ENCODE measurements at places on chromosomes 7 and 10.

GRCh38 chr10:133465191-133465949 is 11.6 kb downstream of the SCART1 start:
- no peak overlapping the region for H3K27ac ChIP-seq
- H3K27me3 ChIP-seq = no peaks in the 10 kb centered on the region
- H3K4me1 ChIP-seq = no peaks in the 10 kb centered on the region
- H3K4me3 ChIP-seq = no peak overlapping the region
- no peak for DNase-seq
- peaks cover 12% of the 10 kb centered on the region for H3K36me3 ChIP-seq

DNA sequence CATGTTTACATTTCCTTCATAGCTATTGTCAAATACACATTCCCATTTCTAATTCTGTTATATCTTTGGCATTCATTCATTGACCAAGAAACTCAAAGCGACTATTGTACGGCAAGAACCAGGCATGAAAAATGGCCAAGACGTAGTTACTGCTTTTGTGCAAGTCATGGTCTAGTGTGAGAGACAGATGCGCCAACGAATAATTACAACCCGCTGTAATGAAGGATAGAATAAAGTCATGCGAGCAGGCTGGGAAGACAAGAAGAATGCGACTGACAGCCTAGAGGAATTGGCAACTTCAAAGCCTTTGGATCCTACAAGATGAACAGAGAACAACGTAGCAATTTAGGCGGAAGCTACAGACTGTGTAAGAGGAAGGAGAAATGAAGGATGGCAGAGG is 221.2 kb downstream of the CALN1 start:
- H3K4me1 ChIP-seq = no peaks in the 10 kb centered on the region
- H3K27ac ChIP-seq = no peak overlapping the region
- no peak for DNase-seq
- no peaks in the 10 kb centered on the region for H3K36me3 ChIP-seq
- no peak overlapping the region for H3K4me3 ChIP-seq

DNA sequence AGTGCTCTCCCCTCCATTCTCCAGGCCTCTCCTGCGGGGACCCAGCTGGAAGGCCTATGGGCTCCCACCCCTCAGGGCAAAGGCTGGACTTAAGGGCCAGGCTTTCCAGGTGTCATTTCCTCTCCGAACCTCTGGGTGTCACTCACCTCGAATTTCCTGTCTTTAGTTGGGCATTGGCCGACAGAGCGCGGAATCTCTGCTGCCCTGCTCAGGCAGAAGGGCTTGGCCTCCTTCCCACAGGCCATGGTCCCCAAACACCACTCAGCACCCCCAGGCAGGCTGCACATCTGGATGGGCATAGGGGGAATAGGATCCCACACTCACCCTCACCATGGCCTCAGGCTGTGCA is 212.9 kb downstream of the CCSER2 start:
- no peaks in the 10 kb centered on the region for H3K36me3 ChIP-seq
- H3K27ac ChIP-seq = no peak overlapping the region
- peak overlapping the region; percentile 57 for H3K4me3 ChIP-seq
- H3K27me3 ChIP-seq = peaks cover 33% of the 10 kb centered on the region
- no peak for DNase-seq
- H3K4me1 ChIP-seq = peaks cover 8% of the 10 kb centered on the region

- H3K4me1 ChIP-seq = peaks cover 38% of the 10 kb centered on the region
- no peaks in the 10 kb centered on the region for H3K27me3 ChIP-seq
- H3K4me3 ChIP-seq = peak overlapping the region; percentile 35
- H3K27ac ChIP-seq = peak overlapping the region; percentile 78
Measured at GRCh38 chr7:156780724-156781455, 112.1 kb downstream of the LMBR1 start.

GRCh38 chr7:141342621-141343408 is 208.4 kb upstream of the AGK start:
- H3K27ac ChIP-seq = no peak overlapping the region
- no peaks in the 10 kb centered on the region for H3K4me1 ChIP-seq
- H3K4me3 ChIP-seq = no peak overlapping the region
- no peak for DNase-seq

DNA sequence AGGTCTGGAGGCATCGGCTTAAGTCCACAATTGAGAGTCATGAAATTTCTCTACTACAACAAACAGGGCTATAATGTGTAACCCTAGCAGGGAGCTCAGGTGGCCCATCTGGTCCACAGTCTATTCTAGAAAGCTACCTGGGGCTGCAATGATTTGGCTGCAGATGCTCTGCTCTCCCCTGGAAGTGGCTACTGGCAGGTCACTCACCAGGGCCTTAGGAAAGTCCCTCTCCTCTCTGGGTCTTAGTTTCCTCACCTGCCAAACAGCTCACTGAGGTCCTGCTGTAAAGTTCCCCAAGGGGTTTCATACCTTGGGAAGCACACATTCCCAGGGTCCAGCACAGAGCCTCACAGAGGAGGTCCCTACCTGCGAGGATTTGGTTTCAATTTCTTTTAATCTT is 2.5 kb downstream of the IGFBP3 start:
- H3K4me1 ChIP-seq = peaks cover 18% of the 10 kb centered on the region
- no peak overlapping the region for H3K4me3 ChIP-seq

GRCh38 chr7:113548561-113548960 is 370.2 kb downstream of the PPP1R3A start:
- DNase-seq = no peak
- no peaks in the 10 kb centered on the region for H3K27me3 ChIP-seq
- H3K4me1 ChIP-seq = no peaks in the 10 kb centered on the region

GRCh38 chr7:71488308-71488707 is 356.4 kb downstream of the GALNT17 start:
- H3K27ac ChIP-seq = no peak overlapping the region
- no peak overlapping the region for H3K4me3 ChIP-seq
- no peaks in the 10 kb centered on the region for H3K4me1 ChIP-seq
- H3K36me3 ChIP-seq = no peaks in the 10 kb centered on the region
- no peaks in the 10 kb centered on the region for H3K27me3 ChIP-seq
- no peak for DNase-seq

GRCh38 chr7:29161231-29161630 is 14.9 kb upstream of the CPVL start:
- no peak for DNase-seq
- no peak overlapping the region for H3K4me3 ChIP-seq
- no peaks in the 10 kb centered on the region for H3K4me1 ChIP-seq
- H3K27ac ChIP-seq = no peak overlapping the region

- H3K4me1 ChIP-seq = no peaks in the 10 kb centered on the region
- no peaks in the 10 kb centered on the region for H3K27me3 ChIP-seq
- peaks cover 85% of the 10 kb centered on the region for H3K36me3 ChIP-seq
- H3K27ac ChIP-seq = no peak overlapping the region
- DNase-seq = no peak
Measured at GRCh38 chr7:65971021-65971420, 11.0 kb downstream of the GUSB start.

DNA sequence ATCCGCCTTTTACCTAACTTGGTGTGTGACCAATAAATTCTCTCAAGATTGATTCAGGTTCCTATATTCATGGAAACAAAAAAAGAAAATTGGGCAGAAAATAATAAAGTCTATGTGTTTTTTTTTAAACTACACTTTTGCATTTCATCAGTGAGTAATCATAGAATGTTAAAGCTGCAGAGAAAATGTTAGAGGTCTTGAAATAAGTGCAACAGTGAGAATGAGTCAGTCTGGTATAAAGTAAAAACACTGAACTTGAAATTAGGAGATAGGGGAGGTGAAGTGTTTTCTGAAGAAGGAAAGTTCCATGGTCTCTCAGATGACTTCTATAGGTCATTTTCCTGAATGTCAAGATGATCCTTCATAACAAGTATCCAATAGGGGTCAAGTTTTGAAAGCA is 202.6 kb upstream of the NRP1 start:
- H3K36me3 ChIP-seq = no peaks in the 10 kb centered on the region
- no peak for DNase-seq

- H3K27ac ChIP-seq = no peak overlapping the region
- H3K36me3 ChIP-seq = no peaks in the 10 kb centered on the region
- H3K4me1 ChIP-seq = peaks cover 3% of the 10 kb centered on the region
Measured at GRCh38 chr10:96507044-96507443, 6.7 kb downstream of the TLL2 start.

DNA sequence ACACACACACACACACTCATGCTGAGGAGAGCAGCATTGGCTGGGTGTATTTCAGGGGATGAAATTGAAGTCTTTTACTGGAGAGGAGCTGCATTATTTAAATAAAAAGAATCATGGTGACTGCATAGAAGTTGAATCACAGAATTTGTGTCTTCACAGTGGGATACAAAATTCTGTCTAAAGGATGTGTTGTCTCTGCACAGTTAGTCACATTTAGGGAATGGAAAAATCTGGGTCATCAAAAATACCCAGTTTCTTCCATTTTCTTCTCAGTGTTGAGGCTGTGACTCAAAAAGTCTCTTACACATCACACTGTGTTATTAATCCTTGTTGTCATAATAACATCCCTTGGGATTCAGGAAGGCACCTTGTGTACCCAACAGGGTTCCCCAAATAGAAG is 10.9 kb downstream of the PAPSS2 start:
- no peak overlapping the region for H3K4me3 ChIP-seq
- no peak overlapping the region for H3K27ac ChIP-seq
- no peaks in the 10 kb centered on the region for H3K4me1 ChIP-seq
- peaks cover 8% of the 10 kb centered on the region for H3K27me3 ChIP-seq

DNA sequence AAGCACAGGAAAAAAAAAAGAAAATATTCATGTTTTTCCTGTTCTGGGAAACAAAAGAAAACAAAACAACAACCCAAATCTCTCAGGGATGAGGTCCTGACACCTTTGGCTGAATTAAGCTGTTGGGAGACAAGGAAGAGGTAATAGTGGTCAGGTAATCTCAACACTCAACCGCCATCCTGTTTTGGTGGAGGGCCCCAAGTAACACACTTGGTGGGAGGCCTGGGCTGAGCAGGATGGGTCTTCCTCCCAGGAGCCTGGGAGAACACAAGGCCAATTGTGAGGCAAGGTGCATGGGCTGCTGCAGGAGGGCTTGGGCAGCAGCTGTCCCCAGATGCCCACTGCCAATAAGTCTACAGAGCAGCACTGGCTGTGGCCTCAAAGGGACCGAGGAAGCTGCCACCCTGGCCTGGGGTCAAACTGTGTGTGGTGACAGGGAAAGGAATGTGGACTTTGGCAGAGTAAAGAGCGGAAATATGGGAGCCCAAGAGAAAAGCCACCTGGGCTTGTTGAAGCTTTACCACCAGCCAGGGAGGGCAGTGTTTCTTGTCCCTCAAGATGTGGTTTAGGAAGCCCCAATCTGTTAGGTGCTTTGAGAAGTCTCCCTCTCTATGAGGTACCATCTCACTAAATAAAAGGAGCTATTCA is 93.5 kb upstream of the SLC25A13 start:
- no peak for DNase-seq
- H3K36me3 ChIP-seq = no peaks in the 10 kb centered on the region
- H3K27me3 ChIP-seq = peaks cover 4% of the 10 kb centered on the region
- no peaks in the 10 kb centered on the region for H3K4me1 ChIP-seq
- H3K27ac ChIP-seq = no peak overlapping the region

- no peaks in the 10 kb centered on the region for H3K4me1 ChIP-seq
- H3K4me3 ChIP-seq = no peak overlapping the region
- no peaks in the 10 kb centered on the region for H3K27me3 ChIP-seq
- no peak overlapping the region for H3K27ac ChIP-seq
Measured at GRCh38 chr10:116082206-116082605, 190.8 kb downstream of the GFRA1 start.

DNA sequence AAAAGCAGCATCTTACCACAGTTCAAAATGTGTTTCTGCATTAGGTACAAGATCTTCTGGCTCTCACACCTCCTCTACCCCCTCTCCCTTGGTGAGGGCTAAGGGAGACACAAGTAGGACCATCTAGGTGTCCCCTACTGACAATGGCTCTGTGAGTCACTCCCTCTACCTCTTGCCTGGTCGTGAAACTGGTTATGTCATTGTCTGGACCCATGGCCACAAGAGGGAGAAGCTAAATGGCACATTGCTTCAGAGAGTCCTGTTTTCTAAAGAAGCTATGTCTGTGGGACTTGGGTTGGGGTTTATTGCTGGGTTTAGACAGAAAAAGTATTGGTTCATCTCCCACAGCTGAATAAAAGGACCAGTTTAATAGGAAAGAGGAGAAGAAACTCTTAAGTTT is 4.0 kb upstream of the PLXNA4 start:
- peaks cover 50% of the 10 kb centered on the region for H3K27me3 ChIP-seq
- no peak overlapping the region for H3K27ac ChIP-seq
- H3K4me1 ChIP-seq = peaks cover 10% of the 10 kb centered on the region
- no peaks in the 10 kb centered on the region for H3K36me3 ChIP-seq
- DNase-seq = no peak

DNA sequence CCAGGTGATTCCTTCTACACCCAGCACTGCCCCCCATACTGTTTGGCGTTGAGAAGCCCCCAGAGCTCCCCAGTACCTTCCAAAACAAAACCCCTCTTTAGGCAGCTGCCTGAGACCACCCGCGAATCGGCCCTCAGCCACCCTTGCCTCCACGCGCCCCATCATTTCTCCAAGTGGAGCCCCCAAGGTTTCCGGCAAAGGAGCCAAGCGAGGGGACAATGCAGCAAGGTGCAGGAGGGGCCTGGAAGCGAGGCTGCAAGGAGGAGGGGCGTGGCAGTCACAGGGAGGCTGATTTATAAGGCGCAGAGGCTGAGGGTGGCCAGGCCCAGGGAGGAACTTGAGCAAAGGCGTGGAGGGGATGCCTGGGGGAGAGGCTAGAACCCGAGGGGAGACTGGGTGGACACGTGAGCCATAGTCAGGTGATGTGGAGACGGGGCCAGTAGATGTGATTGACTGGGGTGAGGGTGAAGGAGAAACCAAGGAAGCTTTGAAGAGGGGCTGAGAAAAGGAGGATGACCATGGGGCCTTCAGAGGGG is 16.2 kb downstream of the SLC29A3 start:
- H3K4me3 ChIP-seq = no peak overlapping the region
- no peak for DNase-seq
- H3K36me3 ChIP-seq = peaks cover 13% of the 10 kb centered on the region
- H3K4me1 ChIP-seq = peaks cover 19% of the 10 kb centered on the region
- H3K27me3 ChIP-seq = no peaks in the 10 kb centered on the region

DNA sequence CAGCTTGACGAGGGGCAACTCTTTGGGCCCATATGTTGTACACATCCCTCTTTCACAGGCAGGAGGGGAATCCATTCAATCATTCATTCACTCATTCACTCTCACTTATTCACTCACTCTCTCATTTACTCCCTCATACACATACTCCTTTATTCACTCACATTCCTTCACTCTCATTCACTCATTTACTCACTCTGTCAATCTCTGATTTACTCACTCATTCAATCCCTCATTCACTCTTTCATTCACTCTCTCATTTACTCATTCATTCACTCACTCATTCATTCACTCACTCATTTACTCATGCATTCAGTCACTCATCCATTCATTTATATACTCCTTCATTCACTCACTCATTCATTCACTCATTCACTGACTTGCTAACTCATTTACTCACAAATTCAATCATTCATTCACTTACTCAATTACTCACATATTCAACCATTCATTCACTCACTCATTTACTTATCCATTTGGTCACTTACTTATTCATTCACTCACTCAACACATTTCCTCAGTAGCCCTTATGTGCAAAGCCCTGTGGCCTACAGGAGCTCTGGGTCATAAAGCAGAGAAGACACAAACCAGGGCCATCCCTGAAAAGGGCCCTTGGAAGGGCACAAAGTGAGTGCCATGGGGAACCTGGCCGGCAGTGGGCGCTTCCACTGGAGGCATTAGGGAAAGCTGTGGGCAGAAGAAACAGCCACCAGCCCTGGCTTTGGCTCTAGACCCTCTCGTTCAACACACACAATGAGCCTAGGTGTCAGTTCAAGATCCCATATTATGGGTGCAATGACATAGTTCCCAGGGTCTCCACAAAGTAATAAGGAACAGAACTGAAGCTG is 26.0 kb downstream of the HIP1 start:
- H3K36me3 ChIP-seq = peaks cover 8% of the 10 kb centered on the region
- H3K27me3 ChIP-seq = no peaks in the 10 kb centered on the region
- DNase-seq = no peak
- peaks cover 23% of the 10 kb centered on the region for H3K4me1 ChIP-seq
- peak overlapping the region; percentile 0 for H3K4me3 ChIP-seq
- H3K27ac ChIP-seq = peak overlapping the region; percentile 16

All from activated B cell treated with CpG ODN at 0.5 μM for 24 hours (primary cell).